ENCODE measurements at places on chromosomes 1 and 21.

GRCh38 chr21:31897311-31897710 lies 24.5 kb downstream of the HUNK start:
- no peak for DNase-seq

DNA sequence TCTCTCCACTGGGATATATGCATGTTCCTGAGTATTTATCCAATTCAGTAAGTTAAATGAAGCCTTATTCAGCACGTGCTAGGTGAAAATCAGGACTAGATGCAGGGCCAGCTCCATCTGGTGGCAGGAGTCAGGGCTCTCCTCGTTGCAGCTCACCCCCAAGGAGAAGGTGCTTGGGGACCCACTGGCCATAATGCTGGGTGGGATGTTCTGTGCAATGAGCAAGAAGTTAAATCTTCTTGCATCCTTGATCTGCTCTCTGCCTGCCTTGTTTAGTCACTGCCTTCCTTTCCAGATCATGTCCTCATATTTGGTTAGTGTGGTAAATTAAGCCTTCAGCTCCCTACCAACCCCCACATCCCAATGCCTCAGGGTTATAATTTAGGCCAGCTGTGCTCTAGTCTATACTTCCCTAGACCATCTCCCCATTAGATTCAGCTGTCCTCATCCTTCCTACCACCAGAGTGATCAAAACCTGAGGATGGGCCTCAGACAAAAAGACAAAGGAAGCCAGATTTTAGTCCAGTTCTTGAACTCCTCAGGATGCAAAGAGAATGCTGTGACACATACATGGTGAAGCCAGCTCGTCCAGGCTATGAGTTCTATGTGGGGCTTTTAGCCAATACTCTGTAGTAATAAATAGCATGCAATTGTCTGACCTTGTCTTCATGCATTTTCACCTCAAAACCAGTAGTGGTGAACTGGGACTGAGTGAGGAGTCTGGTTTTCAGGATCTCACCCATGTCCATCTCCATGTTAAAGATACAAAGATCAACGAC lies 55.9 kb downstream of the SEC16B start:
- DNase-seq = no peak

GRCh38 chr1:224203243-224204016 lies 20.4 kb downstream of the DEGS1 start:
- no peak for DNase-seq

- no peak for DNase-seq
Measured at GRCh38 chr1:207863893-207864535, 46.9 kb downstream of the CD34 start.

- no peak for DNase-seq
Measured at GRCh38 chr1:155569988-155570592, 7.5 kb upstream of the ASH1L start.

Data from NCI-H2029 (cell line).